ENCODE measurements at places on chromosomes 7 and 10.

DNA sequence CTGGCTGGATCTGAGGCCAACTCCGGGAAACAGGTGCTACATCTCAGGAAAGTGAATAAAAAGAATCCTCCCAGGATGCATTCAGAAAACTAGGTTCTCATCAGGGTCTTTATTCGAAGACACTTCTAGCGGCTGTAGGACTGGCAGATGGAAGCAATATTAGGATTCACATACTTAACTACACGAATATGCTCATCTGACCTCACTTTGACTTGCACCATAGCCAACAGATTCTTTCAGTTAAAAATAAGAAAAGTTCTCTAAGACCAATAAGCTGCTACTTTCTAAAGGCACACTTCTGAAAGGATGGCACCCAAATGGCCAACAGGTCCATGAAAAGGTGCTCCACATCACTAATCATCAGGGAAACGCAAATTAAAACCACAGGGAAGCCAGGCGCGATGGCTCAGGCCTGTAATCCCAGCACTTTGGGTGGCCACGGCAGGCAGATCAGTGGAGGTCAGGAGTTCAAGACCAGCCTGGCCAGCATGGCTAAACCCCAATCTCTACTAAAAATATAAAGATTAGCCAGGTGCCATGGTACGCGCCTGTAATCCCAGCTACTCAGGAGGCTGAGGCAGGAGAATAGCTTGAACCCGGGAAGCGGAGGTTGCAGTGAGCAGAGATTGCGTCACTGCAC lies 258.0 kb downstream of the ZMYND11 start:
- no peak for DNase-seq

DNA sequence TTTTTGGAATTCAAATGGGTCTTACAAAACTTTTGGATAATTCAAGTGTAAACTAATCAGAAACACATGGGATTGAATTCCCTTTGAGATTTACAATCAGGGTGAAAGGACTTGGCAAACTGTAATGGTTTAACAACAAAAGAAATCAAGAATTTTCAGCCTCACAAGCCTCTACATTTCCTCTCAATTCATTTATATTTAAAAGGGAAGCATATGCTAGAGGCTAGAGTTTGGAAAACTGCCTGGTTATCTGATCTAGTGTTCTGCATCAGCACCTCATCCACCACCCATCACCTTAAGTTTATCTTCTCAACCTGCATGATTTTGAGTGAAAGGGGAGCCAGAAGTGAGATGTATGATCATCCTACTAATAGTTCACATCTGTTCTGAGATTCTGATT lies 120.7 kb downstream of the TES start:
- no peak for DNase-seq

GRCh38 chr10:77862595-77862994 lies 64.0 kb downstream of the DLG5 start:
- DNase-seq = no peak

DNA sequence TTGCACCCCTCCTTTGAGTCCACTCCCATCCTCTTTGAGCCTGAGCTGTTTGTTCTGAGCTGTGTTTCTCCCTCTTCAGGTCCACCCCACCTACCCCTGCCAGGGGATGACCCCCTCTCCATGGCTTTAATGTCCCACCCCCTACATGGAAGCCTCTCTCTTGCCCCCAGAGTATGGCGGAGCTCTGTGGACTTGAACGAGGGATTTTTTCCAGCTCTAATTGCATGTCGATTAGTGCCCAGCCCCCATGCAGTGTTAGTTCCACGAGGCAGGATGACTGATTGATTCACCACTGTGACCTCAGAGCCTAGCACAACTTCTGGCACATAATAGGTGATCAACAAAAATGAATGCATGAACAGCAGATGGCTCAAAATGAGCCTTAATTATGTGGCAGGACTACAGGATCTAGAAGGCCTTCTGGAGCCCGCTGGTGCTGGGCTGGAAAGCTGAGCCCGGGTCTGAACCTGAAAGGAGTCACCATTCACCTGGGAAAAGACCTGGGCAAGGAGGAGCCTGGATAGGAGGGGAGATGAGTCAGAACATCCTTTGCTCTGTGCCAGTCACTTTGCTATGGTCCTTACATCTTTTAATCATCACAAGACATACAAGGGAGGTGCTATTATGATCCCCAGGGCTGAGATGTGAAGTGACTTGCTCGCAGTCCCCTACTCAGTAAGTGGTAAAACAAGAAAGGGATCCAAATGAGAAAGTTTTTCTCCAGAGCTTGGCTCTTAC lies 17.1 kb upstream of the SLC18A2 start:
- DNase-seq = no peak

DNA sequence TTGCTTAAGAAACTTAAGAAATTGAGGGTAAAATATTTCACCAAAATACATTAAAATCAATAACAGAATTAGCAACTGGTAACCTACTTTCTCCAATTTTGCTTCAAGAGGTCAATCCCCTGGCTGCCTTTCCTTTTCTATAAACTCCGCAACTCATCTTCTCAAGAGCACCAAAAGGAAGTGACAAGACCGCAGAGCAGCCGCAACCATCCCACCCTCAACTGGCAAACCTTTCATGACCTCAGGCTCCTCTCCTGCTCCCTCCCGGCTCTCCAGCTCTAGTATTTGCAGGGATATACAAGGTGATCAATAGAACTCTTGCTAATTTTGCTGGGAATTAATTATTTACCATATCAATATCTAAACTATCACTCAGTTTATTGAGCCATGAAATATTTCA lies 88.9 kb downstream of the ATE1 start:
- DNase-seq = no peak

- no peak for DNase-seq
Observed at GRCh38 chr7:142864980-142865747, 10.3 kb downstream of the EPHB6 start.

GRCh38 chr10:13475124-13475523 lies 53.7 kb downstream of the BEND7 start:
- no peak for DNase-seq

- DNase-seq = no peak
Observed at GRCh38 chr7:92797693-92798092, 38.7 kb downstream of the CDK6 start.

DNA sequence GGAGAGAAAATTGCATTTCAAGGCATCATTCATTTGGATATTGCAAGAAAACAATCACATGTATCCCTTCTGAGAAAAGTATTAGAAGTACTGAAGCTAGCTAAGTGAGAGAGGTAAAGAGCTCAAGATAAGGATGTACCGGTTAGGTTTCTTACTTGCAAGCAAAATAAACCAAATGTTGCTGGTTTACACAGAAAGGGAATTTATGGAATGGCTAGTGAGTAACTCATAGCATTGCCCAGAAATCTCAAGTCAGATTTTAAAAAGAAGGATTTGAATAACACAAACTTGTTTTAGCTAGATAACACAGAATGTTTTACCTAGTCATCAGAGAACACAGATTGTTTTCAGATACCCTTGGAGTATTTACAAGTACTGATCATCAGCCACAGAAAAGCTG lies 30.6 kb downstream of the KLHL7 start:
- no peak for DNase-seq

- DNase-seq = peak; percentile 41
Observed at GRCh38 chr10:97731346-97732051, 5.4 kb upstream of the ZFYVE27 start.

- DNase-seq = no peak
Observed at GRCh38 chr10:22611425-22612115, 102.8 kb downstream of the PIP4K2A start.

- no peak for DNase-seq
Observed at GRCh38 chr7:48786951-48787350, 137.4 kb upstream of the CDC14C start.

GRCh38 chr7:155878674-155879073 lies 66.4 kb upstream of the SHH start:
- DNase-seq = no peak

DNA sequence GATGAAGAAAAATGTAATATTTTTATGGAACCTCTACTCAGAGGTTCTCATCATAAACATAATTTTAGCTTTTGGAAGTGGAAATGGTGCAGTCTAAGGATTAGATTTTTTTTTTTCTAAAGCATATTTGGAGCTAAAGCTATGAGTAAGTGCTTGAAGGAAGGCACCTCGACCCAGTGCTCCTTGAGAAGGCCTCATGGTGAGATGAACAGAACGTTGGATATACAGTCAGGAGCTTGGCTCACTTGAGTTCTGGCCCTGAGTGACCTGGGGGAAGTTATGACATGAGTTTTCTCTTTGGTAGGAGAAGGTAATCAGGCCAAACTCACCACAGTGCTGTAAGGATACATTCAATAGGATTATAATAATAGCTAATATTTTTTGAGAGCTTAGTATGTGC lies 163.3 kb downstream of the JCAD start:
- no peak for DNase-seq

GRCh38 chr7:131370523-131370968 lies 42.9 kb downstream of the MKLN1 start:
- peak; percentile 34 for DNase-seq

- DNase-seq = no peak
Observed at GRCh38 chr10:73597346-73597745, 6.2 kb upstream of the USP54 start.

DNA sequence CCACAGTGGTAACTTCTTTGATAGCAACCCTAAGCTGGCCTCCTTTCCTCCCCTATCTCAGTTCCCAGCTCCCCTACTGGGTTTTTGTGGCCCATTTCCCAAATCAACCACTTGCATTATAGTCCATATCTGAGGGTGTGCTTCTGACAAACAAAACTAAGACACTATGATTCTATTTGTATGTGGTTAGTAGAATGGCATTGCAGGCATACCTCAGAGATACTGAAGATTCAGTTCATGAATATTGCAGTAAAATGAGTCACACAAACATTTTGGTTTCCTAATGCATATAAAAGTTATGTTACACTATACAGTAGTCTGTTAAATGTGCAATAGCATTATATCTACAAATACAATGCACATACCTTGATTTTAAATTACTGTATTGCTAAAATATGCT lies 15.4 kb upstream of the TMEM243 start:
- DNase-seq = no peak

DNA sequence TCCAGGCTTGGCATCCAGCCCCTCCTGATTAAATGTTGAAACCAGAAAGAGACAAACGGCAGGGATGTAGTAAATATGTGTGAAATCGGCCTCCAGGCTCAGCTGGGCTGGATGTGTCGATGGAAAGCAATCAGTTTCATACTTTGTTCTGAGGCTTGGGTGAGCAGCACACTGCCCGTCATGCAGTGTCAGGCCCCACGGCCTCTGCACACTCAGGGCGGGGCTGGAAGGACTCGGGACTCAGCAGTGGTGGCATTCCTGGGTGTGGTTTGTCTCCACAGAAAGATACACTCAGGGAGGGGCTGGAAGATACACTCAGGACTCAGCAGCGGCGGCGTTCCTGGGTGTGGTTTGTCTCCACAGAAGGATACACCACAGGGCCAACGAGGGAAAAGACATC lies 22.0 kb downstream of the ADGRA1 start:
- DNase-seq = no peak

DNA sequence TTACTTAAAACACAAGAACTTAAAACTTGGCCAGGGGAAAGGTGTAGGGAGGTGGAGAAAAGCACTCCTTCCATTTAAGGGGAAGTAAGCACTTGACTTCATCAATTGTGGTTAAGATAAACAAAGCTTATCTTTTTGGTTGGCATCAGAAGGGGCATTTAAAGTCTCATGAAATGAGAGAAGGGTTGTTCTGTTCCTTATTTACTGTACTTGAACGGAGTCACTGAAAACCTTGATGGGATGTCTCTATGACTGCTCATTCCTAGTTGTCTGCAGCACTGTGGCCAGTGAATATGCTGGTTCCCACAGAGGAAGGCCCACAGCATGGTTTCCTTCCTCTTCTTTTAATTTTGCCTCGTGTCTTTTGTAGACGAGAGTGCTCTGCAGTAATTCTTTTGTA lies 229.3 kb downstream of the AUTS2 start:
- no peak for DNase-seq

GRCh38 chr7:148492157-148492860 lies 98.3 kb upstream of the C7orf33 start:
- no peak for DNase-seq

DNA sequence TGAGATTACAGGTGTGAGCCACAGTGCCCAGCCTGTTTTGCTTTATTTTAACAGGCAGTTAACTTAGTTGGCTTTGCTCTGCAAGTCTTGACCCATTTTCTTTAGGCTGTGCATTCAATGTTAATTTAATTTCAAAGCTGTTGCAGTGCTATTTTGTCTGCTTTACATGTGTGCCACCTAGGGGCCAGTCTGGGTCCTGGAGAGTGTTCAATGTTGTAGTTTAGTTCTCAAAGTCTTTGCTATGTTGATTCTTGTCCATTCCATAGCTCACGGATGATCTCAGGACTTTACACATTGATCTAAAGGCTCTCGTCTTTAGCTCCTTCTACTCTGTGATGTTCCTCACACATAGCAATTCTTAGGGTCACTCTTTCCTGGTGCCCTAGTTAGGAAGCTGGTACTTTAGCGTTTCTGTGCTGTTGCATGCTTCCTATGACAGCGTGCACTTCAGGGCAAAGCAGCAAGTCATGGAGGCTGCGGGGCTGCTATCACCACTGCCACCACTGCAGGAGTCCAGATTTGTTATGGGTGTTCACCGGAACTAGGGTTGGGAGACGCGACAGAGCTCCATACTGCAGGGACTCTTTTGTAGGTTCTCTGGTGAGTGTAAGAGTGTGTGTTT lies 16.4 kb upstream of the ABCA13 start:
- DNase-seq = peak; percentile 43

Data from HS-5 (cell line).